Activated B cell treated with CpG ODN at 0.5 μM for 24 hours (primary cell): ENCODE measurements at places on chromosomes 1 and 21.

GRCh38 chr1:216448011-216448510 lies 24.8 kb upstream of the USH2A start:
- no peak for DNase-seq

GRCh38 chr1:182350839-182351238 lies 40.8 kb downstream of the GLUL start:
- DNase-seq: no peak

- no peak for DNase-seq
Observed at GRCh38 chr1:38125837-38126520, 79.4 kb upstream of the POU3F1 start.

DNA sequence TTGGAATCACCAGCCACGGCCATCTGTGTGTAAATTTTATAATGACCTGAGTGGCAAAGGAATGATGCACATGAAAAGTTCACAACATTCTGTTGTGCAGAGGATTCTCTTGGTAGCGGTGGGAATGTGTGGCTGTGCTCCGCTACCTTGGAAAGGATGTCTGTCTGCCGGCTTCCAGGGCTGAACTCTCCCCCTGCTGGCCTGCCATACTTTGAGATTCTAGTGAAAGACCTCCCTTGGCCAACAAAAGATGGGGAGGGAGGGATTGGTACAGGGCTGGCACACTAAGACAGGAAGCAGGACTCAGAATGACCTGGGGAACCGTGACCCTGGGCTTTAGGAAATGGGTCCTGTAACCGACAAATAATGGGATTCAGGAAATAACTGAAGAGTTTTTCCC lies 194.5 kb upstream of the PLD5 start:
- no peak for DNase-seq

DNA sequence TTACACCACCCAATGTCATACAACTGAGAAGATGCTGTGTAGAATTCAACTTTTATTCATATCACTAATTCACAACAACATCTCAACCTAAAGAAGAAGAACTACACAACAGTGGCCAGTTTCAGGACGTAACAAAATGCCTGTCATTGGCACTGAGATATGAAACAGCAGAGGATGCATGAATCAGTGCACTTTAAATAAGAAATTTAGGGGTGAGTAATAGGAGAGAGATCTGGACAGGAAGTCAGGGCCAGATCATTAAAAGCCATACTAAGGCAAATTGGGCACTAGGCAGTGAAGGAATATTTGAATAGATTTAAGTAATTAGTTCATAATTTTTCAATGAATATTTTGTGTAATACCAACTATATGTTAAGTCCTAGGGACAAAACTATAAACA lies 510.5 kb downstream of the PLPP3 start:
- no peak for DNase-seq

DNA sequence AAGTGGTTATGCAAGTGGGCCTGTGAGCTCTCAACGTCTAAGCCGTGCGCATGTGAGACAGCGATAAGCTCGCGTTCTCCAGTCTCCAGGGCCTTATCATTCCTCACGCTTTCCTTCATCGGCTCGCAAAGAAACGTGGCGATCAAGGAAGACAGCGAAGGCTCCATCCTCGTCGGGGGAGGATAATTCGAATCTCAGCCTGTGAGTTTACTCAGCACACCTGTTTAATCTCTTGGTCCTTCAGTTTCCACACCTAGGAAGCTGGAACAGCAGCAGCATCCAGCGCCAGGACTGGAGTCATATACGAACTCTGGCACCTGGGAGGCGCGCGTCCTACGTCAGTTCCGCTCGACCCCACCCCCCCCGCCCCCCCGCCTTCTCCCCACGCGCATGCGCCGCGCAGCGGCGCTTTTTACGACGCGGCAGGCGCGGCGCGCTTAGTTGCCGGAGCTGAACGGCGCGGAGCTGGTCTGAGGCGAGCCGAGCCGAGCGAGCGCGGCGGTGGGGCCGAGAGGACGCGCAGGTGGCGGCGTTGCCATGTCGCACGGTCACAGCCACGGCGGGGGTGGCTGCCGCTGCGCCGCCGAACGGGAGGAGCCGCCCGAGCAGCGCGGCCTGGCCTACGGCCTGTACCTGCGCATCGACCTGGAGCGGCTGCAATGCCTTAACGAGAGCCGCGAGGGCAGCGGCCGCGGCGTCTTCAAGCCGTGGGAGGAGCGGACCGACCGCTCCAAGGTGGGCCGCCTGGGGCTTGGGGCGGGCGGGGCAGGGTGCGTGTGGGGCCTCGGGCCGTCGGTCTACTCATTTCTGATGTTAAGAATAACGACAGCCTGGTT lies at the start of gene PITHD1:
TSS of gene PITHD1 (plus strand) at position 440 of the 836 bp plus-strand sequence. CDS start at position 538, 98 bp downstream.
- DNase-seq: peak; percentile 83

- DNase-seq: no peak
Observed at GRCh38 chr1:119653839-119654170, 5.7 kb upstream of the ZNF697 start.

- no peak for DNase-seq
Observed at GRCh38 chr1:214833178-214833756, 230.3 kb downstream of the CENPF start.

DNA sequence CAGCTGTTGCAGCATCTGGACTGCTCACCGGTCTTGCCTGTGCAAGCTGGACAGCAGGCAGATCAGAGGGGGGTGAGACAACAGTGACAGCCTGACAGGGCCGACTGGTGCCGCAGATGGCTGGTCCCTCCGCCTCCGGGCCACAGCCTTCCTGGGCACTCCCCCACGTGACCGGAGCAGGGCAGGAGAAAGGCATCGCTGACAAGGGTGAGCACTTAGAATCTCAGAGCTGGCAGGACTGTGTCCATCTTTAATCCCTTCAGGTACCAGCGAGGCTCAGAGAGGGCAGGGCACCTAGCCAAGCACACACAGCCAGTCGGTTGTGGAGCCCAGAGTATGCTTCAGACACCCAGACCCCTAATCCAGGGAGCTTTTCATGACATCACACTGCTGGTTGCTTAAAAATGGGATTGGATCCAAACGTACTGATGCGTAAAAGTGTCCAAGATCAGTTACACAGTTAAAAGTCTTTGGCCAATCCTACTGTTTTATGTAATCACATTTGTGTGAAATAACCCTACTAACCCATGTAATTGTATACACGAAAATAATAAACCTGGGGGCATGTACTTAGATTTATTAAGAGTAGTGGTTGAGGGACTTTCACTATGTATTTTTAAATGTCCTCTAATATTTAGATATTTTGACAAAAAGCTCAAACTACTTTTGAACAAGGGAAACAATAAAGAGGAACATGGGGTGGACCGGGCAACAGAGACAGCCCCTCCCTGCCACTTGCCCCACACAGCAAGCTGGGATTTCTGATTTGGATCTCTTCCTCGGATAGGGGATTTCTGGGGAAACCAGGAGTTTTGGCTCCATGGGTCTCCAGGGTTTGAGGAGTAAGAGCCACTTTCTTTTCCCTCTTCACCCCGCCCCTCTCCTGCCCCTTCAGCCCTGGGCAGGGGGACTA lies 758 bp upstream of the CNTN2 start:
- no peak for DNase-seq

DNA sequence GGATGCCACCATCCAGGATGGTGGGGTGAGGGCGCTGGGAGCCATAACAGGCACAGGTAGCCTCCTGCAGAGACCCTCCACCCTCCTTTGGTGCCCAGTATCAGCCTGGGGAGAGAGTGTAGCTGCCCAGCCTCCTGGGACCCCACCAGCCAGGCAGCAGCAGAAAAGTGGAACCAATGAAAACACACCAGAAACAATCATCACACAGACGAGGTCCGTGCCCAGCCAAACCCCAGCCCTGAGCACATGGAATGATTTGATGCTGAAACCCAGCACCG lies 285.1 kb downstream of the PTPRU start:
- no peak for DNase-seq

- DNase-seq: no peak
Observed at GRCh38 chr1:33383489-33383888, 47.4 kb downstream of the PHC2 start.

- no peak for DNase-seq
Observed at GRCh38 chr1:61245696-61246400, 163.5 kb downstream of the NFIA start.

GRCh38 chr1:183986941-183987340 lies 50.6 kb downstream of the COLGALT2 start:
- no peak for DNase-seq

DNA sequence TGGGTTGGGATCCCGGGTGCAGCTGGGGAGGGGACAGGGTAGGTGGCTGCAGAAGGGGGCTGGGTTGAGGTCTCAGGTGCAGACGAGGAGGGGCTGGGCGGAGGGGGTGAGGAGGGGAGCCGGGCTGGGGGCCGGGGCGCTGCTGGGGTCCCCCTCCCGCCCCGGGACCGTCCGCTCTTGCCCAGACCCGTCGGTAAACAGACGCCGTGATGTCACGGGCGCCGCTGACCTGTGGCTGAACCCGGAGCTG lies 22.3 kb downstream of the DHRS3 start:
- DNase-seq: no peak

GRCh38 chr1:246725191-246725590 lies 982 bp downstream of the SCCPDH start:
- no peak for DNase-seq

DNA sequence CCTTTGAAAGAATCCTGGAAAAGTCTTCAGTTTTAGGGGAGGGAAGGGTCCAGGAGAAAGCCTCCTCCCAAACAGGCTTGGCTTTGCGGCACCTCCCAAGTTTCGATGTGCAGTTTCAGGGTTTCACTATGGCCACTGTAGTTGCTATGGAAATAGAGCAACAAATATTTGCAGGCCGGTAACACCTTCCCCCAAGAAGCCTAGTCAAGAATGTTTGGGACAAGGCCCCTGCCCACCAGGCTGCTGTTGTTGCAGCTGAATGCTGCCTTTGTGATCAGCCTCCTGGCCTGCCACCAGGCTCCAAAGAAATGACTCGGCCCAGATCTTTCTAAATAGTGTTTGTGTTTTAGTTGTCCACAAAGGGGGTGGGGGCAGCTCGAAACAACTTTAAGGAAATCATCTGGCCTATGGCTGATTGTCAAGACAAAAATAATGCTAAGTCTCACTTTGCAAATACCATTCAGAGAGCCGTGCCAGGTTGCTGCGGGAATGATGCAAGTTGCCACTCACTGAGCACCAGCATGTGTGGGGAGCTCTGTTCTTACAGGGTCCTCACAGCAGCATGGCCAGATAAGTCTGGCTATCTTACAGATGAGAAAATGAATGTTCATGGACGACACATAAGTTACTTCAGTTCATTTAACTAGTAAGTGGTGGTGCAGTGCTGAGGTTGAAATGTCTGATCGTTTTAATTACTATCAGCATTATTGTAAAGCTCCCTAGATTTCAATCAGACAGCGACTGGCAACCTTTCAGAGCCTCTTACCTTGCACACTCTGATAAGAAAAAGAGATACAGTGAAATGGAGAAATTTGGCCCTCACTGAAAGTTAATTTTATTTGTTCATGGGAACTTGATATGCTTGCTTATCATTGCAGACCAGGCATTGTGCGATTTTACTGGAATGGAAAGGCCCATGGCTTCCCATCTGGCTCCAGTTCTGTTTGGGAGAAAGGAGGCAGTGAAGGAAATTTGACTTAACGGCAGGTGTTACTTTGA lies 91.2 kb upstream of the JUN start:
- no peak for DNase-seq

DNA sequence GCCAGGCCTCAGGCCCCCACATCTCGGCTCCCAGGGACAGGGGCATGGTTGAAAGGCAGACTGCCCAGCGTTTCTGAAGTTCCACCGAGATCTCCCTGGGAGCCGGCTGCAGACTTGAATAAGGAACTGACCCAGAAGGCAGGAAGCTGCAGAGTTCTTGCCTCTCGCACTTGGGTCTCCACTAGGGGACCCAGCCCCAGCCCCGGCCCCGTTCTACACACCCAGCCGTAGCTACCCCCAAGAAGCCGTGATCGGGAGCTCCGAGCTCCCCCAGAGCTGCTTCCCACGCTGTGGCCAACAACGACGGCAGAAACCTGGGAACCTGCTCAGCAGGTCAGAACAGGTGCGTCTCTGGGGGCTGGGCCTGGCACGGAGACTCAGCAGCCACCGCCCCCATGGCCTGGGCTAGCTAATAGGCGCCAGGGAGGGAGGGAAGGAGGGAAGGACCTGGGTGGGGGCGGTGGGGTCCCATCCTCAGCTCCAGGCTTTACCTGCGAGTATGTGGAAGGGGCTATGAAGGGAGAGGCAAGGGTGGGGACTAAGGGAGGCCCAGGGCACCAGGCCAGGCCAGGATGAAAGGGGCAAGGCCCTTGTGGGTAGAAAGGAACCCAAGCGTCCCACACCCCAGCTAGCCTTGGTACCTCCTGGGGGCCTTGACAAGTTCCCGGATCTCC lies at the start of gene NECTIN4:
TSS of gene NECTIN4 (minus strand) at position 308 of the 674 bp plus-strand sequence. CDS start at position 46, 262 bp downstream.
- no peak for DNase-seq

GRCh38 chr1:174224641-174225040 lies 65.3 kb downstream of the RABGAP1L start:
- no peak for DNase-seq

- no peak for DNase-seq
Observed at GRCh38 chr1:185998391-185998790, 264.2 kb downstream of the HMCN1 start.

DNA sequence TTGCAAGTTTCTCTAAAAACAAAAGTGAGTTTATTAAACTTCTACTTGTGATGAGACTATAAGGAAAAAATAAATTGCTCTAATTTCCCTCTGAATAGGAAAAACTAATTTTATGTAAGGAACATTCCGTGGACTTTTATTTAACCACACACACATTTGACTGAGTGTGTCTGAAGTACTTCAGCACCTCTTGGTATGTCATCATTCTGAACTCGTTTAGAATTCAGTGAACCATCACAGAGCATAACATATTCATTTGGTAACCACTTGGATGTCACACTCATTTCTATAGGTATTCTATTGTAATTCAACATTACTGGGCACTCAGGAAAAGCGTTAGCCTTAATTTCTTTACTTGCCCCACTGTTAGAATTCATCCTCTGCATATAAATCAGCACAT lies 79.1 kb downstream of the RGS21 start:
- DNase-seq: no peak

GRCh38 chr1:111032295-111032897 lies 68.7 kb upstream of the LRIF1 start:
- no peak for DNase-seq

GRCh38 chr1:97919585-97920261 lies 1.1 kb downstream of the DPYD start:
- DNase-seq: no peak

- peak; percentile 46 for DNase-seq
Observed at GRCh38 chr21:34603002-34603709, 11.8 kb downstream of the RCAN1 start.

- DNase-seq: no peak
Observed at GRCh38 chr1:100051401-100051800, 81.3 kb downstream of the SASS6 start.

- no peak for DNase-seq
Observed at GRCh38 chr1:226678251-226678650, 60.8 kb downstream of the ITPKB start.
